ENCODE measurements at places on chromosomes 16 and 17.

DNA sequence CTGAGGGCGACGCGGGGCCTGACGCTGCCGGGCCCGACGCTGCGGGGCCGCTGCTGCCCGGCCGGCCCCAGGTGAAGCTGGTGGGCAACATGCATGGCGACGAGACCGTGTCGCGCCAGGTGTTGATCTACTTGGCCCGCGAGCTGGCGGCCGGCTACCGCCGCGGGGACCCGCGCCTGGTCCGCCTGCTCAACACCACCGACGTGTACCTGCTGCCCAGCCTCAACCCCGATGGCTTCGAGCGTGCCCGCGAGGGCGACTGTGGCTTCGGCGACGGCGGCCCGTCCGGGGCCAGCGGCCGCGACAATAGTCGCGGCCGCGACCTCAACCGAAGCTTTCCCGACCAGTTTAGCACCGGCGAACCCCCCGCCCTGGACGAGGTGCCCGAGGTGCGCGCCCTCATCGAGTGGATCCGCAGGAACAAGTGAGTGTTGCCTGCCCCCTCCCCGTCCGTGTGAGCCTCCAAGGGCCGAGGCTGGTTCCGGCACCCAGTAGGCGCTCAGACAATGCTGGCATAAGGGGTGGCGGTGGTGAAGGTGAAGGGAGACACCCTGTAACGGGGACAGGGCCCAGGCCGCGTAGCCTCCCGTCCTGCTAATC is 676 bp downstream of the CPD start:
- peak; percentile 13 for DNase-seq

DNA sequence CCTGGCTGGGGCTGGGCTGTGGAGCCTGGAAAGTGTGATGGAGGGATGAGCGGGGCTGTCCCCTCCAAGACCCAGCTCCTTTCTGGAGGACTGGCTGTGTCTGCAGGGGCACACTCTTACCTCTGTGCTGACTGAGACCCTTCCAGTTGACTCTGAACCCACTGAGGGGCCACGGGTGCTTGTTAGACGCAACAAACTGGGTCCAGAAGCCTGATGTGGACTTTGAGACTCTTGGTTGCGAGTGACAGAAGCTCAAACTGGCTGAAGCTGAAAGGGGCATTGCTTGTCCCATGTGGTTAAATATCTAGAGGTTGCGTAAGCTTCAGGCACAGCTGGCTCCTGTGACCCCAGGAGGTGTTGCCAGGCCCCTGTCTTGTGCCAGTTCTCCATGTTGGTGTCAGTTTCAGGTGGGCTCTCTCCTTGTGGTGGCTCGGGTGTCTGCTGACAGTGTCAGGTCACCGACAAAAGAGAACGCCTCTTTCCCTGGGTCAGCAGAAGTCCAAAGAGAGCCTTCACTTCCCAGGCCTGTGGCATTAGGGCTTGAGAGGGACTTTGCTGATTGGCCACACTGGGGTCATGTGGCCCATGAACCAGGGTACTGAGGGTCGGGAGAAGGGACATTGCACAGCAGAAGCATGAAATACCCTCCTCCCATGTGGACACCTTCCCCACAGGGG is 16.7 kb downstream of the ADCY7 start:
- DNase-seq, result no peak

GRCh38 chr16:80691111-80691741 is 113.2 kb downstream of the CDYL2 start:
- DNase-seq, result no peak

DNA sequence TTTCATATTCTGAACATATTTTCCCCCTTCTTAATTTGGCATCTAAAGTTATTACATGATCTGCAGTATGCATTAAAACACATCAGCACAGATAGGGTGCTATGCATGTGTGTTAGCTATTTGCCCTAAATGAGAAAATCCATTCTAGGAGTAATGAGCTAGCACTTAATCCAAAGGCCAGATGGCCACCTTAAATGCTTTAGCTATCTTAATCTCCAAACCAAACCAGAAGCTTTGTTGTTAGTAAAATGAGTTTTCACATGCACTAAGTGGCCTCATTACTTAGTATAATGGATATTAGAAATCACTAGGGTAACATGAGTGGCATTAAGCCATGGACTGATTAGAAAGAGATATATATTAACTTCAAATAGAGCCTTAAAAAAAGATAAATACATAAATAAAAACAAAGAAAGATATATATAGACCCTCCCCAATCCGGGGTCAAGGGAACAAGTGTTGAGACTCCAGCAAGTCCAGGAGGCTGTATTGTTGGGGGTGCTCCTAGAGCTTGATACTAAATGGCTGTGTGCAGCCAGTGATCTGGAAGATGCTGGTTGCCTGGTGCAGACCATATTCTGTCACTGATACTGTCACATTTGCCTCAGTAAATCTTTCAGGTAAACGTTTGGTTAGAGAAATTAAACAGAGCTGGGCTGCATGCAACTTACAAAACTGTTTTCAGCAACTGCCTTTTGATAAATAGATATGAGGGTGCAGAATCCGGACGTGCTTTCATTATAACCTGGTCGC is 67.3 kb downstream of the MYH10 start:
- DNase-seq, result no peak

DNA sequence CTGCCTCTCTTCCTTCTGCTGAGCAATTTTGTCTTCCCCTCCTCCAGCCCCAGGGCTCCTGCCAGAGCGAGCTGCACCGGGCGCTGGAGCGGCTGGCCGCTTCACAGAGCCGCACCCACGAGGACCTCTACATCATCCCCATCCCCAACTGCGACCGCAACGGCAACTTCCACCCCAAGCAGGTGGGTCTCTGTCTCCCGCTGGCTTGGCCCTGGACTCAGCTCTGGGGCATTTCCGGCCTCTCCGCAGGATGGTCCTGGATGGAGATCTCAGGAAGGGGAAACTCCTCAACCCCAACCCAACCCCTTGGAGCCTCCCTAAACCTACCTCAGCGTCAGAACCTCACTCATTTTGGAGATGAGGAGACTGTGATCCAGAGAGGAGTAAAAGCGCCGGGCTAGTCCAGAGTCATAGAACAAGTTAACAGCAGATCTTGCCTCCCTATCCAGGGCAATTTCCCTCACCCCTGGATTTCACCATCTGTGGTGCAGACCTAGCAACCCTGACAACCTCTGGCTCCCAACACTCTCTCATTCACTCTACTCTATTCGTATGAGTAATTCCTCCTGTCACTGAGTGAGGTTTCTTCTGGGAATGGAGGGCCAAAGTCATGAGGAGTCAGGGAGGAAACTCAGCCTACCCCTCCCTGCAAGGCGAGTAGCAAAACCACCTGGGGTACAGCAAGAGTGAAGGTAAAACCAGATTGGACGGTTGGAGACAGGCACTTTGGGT is 10.8 kb downstream of the IGFBP4 start:
- DNase-seq, result no peak

GRCh38 chr16:89955001-89955685 is 6.6 kb downstream of the DEF8 start:
- no peak for DNase-seq

DNA sequence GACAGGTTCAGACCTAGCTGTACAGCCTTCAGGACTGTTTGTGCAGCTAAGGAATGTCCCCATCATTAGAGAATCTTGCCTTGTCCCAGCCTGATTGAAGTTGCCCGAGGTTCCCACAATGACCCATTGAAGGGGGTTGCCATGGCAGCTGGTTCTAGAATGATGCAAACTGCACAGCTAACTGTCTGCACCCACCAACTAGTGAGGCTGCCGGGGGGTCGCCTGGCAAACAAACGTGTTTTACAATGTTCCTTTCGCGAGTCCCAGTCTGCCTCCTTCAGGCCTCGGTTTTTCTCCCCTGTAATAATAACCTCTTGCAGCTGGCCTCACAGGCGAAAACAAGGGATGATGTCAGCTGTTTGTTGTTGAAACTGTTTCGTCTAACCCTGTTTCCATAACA is 5.5 kb downstream of the C16orf96 start:
- no peak for DNase-seq

DNA sequence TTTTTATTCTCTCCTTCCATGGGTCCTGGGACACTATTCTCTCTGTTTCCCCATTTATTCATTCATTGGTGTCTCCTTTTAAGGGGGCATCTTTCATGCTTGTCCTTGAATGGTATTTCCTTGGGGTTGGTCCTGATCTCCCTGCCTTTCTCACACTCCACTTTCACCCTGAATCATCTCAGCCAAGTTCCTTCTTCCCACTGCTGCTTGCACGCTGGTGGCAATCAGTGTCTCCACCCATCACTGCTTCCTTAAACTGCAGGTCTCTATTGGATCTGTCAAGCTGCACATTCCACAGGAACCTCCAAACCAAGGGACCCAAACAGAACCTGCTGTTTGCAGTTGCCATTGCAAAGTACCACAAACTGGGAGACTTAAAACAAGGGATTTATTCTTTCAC is 89.3 kb upstream of the SDK2 start:
- DNase-seq, result no peak

DNA sequence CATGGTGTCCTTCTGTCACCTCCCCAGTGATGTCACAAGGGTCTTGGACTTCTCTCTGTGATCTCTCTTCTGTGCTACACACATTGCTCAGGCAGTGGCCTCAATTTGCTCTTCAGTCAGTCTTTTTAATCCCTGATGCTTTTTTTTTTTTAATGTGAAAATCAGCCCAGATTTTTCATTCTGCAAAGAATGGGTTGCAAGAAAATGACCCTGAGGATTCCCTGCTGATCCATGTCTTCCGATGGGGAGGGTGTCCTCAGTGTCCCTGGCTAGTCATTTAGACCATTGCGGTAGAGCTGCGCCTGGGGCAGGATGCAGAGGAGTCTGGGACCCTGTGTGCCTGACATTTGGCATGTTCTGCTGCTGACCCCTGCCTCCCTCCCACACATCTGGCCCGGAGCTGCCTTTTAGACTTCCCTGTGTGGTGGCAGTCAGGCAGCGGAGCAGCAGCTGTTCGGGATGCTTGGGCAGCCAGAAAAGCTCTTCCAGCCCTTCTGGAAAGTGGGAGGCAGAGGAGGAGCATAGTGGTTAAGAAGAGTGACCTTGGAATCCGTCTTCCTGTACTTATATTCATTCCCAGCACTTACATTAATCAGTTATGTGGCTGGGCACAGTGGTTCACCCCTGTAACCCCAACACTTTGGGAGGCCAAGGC is 12.3 kb downstream of the GPT2 start:
- DNase-seq, result no peak

DNA sequence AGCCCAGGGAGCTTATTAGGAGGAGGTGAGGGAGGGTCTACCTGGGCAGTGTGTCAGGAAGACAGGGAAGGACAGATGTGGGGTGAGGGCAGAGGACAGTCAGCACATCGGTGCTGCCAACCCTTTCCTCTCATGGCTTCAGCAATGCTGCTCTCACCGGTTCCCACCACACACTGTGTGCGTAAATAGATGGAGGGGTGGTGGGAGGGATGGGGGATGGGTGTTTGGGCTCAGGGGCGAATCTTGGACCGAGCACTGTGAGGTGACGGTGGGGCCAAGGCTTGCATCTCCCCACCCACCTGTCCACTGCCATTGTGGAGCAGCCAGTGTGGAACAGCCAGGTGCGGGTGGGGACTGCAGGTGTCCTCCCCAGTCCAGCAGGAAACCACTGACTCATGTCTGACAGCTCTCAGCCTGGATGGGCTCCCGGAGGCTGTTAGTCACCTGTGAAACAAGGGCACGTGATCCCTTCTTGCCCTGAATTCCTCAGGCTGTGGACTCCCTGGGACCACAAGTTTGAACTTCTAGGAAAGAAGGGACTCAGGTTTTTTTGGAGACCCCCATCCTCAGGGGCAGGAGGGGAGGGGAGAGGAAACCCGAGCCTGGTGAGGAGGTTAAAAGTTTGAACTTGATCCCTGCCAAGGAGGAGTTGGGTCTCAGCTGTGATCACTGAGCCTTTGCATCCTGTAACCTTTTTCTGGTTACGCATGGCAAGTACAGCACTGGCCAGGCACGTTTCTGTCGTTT is 42.7 kb upstream of the SMPD3 start:
- no peak for DNase-seq

DNA sequence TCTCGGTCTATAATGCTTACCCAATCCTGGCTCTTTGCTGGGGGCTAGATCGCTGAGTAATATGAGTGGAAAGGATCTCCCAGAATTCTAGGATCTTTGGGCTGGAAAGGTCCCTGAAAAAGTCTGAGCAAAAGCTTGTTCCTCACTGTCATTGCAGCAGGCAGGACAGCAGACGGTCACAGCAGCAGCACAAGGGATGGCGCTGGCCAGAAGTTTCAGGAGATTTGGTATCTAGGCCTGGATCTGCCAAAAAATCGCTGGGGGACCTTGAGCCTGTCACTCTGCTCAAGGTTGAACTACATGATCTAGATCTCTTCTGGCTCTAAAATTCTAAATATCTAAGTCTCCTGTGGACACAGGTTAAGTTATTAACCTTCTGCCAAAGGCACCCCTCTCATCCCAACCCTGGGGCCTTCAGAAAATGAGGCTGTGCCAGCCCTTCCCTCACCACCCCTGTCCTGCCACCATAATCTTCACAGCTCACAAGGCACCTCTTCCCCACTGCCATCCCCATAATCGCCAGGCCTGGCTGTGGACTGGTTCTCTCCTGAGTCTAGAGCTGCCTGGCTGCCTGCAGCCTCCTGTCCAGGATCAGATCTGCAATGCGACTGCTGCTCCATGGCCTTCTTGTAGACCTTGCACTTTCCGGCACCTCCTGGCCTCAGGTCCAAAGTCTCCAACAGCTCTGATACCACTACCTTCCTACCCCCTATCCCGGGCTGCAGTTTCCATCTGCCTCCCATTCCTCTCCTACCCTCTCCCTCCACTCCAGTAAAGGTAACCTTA is 10.2 kb downstream of the MYO18A start:
- no peak for DNase-seq

DNA sequence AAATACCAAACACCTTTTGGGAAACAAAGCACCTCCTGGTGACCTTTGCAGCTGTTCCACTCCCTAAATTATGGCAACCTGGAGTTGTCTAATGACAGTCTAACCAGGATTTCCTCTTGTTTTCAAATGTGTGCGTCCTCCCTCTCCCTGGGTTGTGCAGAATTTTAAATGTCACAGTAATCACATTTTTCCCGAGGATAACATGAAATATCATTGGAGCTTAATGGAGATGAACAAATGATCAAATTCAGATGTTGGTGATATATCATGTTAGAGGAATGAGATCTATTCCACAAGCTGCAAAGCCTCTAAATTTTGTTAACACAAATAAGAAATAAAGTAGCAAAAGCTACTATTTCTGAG is 86.9 kb upstream of the HLF start:
- DNase-seq, result no peak

DNA sequence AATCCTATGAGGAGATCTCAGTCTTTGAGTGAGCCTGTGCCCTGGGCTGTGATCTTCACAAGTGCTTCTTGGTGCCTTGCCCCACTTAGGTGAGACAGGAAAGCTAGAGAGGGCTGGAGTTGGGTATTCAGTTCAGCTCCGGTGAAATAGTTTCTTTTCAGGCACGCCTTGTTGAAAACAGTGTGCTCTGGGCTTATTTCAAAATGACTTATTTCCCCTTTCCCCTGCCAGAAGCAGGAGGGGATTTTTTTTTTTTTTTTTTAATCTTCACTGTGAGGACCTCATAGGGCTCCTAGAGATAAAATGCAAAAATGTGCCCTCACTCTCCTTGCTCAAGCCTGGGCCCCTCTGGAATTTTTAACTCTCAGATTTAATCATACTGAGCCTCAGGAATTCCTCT is 27.2 kb downstream of the MOSMO start:
- no peak for DNase-seq

- DNase-seq, result no peak
These were observed 9.9 kb downstream of the PCTP start for GRCh38 chr17:55760643-55761355.

Measured in CD4-positive, alpha-beta T cell (primary cell).